ENCODE measurements at places on chromosomes 1 and 21. TPM values are rescaled to one million over a fixed set of nuclear protein-coding genes. Genes with fewer than 3 reads are reported as not detected.

Gene REN
- total RNA-seq, result not detected

Gene GBP7
- not detected for total RNA-seq

Gene ACTN2
- total RNA-seq, result 2.5 TPM

Gene SLC45A1
- 0.57 TPM for total RNA-seq

Gene KDF1
- total RNA-seq, result not detected

Gene TRIM33
- 56.3 TPM for total RNA-seq

Gene STMN1
- 235 TPM for total RNA-seq

Gene ARTN
- total RNA-seq, result 0.27 TPM

Gene CCT3
- total RNA-seq, result 564 TPM

Gene S100A3
- 0.79 TPM for total RNA-seq

Gene CAMK2N1
- total RNA-seq, result 17.8 TPM

Gene SMIM1
- total RNA-seq, result 0.66 TPM

Gene GBP2
- total RNA-seq, result 38.4 TPM

Gene ASTN1
- not detected for total RNA-seq

Gene AKR7A3
- total RNA-seq, result 0.40 TPM

Gene ALX3
- total RNA-seq, result not detected

Gene BGLAP
- total RNA-seq, result not detected

Gene DNALI1
- total RNA-seq, result 2.9 TPM

Gene FCRLB
- 0.66 TPM for total RNA-seq

Gene OR2G6
- total RNA-seq, result not detected

Gene ESRRG
- total RNA-seq, result not detected

Gene CLCNKB
- total RNA-seq, result not detected

Gene NEK7
- total RNA-seq, result 251 TPM

Gene NDUFS5
- 330 TPM for total RNA-seq

Gene HAO2
- not detected for total RNA-seq

Gene ERICH3
- total RNA-seq, result not detected

Gene C1orf50
- total RNA-seq, result 6.5 TPM

Gene AVPR1B
- total RNA-seq, result not detected

Gene ANKRD35
- 0.14 TPM for total RNA-seq

Gene PCBP3
- 0.40 TPM for total RNA-seq

Gene AKIRIN1
- 45.8 TPM for total RNA-seq

Gene OR10J1
- not detected for total RNA-seq

Gene GBP4
- 3.6 TPM for total RNA-seq

Gene GJB4
- total RNA-seq, result not detected

Gene ABCA4
- 2.3 TPM for total RNA-seq

Gene TFF2
- not detected for total RNA-seq

Gene CR1L
- total RNA-seq, result not detected

Gene RNU1-2
- total RNA-seq, result under 0.01 TPM

Gene LAPTM5
- total RNA-seq, result 36.0 TPM

Gene VWA5B1
- total RNA-seq, result not detected

Gene OR2L8
- not detected for total RNA-seq

Gene VPS26C
- 73.9 TPM for total RNA-seq

Gene CCDC17
- 1.7 TPM for total RNA-seq

Data from thoracic aorta endothelial cell (primary cell).